ENCODE measurements at places on chromosomes 16 and 17. TPM values are rescaled to one million over a fixed set of nuclear protein-coding genes. Genes with fewer than 3 reads are reported as not detected.

Gene MAP2K6
- 2.8 TPM for polyA plus RNA-seq

DNA sequence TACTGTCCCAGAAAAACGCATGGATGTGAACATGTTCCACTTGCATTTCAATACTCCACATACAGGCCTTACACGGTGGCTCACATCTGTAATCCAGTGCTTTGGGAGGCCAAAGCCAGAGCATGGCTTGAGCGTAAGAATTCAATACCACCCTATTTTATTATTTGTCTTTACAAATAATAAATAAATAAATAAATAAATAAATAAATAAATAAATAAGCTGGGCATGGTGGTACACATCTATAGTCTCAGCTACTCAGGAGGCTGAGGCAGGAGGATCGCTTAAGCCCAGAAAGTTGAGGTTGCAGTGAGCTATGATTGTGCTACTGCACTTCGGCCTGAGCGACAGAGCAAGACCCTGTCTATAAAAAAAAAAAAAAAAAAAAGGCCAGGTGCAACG lies 53.9 kb downstream of the PLXDC1 start:
- no peak for DNase-seq

Gene TOM1L1
- 50.4 TPM for polyA plus RNA-seq

Gene IGSF6
- not detected for polyA plus RNA-seq

DNA sequence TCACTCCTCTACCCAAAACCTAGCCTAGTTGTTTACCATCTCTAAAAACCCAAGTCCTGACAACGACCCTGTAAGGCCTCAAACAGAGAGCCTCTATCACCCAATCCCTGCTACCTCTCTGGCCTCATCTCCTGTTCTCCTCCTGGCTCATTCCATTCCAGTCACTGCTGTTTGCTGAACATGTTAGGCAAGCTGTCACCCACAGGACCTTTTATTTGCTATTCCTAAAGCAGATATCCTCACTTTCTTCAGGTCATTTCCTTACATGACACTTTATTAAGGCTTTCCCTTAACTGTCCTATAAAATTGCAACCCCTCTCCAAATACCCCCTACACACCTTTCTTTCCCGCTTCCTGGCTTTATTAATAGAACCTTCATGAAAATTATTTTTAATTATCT lies 85.1 kb downstream of the KANSL1 start:
- no peak for DNase-seq

Gene C17orf78
- polyA plus RNA-seq: not detected

Gene CDH8
- polyA plus RNA-seq: 0.13 TPM

DNA sequence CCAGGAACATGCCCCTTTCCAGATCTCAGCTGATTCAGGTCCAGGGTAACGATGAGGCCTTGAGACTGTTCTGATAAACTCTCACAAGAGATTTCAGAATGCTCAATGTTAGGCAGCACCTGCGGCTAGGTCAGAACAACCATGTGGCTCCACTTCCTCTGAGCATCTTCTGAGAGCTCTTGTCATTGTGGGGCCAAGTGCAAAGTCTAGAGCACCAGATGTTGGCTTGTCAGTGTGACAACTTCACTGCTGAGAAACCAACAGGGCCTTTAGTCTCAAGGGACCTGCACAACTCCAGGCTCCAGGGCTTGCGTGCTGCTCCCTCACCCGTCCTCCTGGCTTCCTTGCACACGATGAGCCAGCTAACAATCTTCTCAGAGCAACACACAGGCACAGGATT lies 29.0 kb downstream of the FCSK start:
- no peak for DNase-seq

Gene TEKT1
- polyA plus RNA-seq: not detected

GRCh38 chr17:27239046-27239445 lies 54.9 kb upstream of the WSB1 start:
- no peak for DNase-seq

Gene NKD1
- 0.11 TPM for polyA plus RNA-seq

Gene RTN4RL1
- 0.32 TPM for polyA plus RNA-seq

Gene CISD3
- polyA plus RNA-seq: 17.1 TPM

GRCh38 chr17:41680426-41681040 lies 8.2 kb upstream of the EIF1 start:
- DNase-seq: no peak

DNA sequence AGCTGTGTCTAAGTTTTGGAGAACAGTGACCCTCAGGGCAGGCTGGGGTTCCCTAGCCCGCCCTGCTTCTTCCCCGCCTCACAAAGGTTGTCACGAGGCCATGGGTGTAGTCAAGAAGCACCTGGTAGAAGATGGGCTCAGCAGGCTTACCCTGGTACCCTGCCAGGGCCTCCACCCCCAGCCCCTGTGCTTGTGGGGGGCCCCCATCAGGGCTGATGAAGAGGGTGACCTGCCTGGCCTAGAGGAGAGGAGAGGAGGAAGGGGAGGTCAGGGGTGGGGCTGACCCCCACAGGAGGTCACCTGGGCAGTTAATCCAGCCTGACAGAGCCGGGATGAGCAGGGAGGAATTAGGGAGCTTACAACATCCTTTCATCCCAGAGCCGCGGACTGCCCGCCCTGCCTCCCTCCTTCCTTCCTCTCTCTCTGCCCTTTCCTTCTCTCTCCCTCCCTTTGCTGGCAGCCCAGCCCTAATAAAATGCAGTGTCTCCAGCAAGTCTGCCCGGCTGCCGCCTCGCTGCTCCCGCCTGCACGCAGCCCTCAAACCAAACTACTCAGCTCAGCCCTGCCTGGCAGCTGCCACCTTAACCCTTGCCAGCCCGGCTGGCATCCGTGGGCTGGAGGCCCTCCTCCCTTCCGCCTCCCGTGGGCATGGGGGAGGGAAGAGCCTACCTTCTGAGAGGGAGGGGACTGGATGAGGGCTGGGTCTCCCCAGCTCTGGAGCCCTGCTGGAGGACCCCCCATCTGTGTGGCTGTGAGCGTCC lies 7.2 kb downstream of the DLX3 start:
- no peak for DNase-seq

Gene KRT16
- polyA plus RNA-seq: 1.6 TPM

DNA sequence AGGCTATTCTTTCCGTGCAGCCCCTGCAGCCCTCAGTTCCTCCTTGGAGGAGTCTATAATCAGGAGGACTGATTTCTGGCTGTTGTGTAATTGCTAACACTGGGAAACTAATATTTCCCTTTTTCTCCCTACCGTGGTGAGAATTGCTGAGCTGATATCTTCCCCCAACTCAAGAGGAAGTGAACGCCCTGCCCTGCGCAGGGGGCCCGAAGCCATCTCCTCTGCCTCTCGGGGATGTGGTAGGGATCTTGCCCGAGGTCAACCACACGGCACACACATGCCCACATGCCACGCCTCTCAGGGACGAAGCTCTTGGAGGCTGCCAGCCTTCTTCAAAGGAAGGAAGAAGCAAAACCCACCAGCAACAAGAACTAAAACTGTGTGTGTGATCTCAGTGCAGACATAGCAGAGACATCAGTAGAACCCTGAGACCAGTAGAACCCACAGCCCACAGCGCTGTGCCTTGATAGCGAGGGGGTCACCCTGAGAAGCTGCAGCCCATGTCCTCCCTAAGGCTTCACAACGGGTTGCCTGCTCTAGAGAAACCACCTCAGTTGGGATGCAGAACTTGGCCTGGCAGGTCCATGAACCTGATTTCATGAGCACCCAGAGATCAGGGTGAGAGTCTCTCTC lies 8.9 kb upstream of the ULK2 start:
- no peak for DNase-seq

- no peak for DNase-seq
These were observed 176.4 kb upstream of the KCNJ16 start for GRCh38 chr17:69898601-69899000.

Measured in BJ (cell line).